Effector CD8-positive, alpha-beta T cell (primary cell): ENCODE measurements at places on chromosomes 11 and 22.

DNA sequence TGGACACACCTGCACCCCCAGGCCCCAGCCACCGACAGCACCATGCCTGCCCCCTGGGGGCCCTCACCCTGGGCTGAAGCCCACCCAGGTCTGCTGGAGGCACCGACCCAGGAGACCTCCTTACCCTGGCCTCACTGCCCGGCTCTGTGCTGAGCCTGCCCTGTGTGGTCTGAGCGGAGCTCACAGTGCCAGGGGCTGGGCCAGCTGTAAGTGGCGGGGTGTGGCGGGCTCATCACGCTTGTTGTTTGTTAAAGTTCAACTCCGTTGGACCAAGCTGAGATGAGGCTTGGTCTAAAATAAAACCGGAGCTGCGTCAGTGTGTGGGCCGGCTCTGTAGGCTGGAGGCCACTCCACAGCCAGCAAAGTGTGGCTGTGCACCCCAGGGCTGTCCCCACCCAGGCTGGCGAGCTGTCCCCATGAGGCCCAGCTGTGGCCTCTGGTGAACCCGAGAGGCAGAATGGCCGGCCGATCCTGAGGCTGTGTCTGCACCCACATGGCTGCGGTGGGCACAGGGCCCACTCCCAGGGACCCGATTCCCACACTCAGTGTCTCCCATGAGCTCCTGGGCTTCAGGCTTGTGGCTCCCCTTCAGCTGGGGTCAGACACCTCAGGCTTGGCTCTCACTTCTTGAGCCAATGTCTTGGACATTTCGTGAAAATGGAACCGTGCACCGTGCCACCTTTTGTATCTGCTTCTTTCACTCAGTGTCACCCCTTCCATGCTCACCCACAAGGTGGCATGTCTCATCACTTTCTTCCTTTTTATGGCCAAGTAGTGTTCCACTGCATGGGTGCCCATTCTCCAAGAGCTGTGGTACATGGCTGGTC lies 137.9 kb downstream of the CTTN start:
- no peak for DNase-seq

DNA sequence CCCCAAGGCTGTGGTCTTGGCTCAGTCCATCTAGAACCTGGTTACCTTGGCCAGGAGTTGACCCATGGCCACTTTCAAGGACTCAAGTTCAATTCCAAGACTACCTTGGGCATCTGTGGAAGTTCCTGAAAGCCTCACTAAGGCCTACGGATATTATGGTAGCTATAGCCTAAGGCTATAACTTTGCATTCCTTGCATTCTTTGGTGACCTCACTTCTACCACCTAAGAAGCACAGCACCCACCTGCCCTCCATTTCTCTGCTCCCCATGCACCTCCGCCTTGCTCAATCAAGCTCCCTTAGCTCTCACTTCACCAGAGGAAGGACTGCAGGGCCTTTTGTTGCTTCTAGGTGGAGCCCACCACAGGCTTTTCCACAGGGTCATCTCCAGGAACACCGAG lies 50.3 kb upstream of the GALNT18 start:
- no peak for DNase-seq

GRCh38 chr22:24416611-24417010 lies 10.8 kb upstream of the ADORA2A start:
- no peak for DNase-seq

GRCh38 chr11:70908223-70908622 lies 344.2 kb downstream of the SHANK2 start:
- no peak for DNase-seq

- no peak for DNase-seq
Measured at GRCh38 chr11:80214413-80214812, 773.6 kb upstream of the TENM4 start.

DNA sequence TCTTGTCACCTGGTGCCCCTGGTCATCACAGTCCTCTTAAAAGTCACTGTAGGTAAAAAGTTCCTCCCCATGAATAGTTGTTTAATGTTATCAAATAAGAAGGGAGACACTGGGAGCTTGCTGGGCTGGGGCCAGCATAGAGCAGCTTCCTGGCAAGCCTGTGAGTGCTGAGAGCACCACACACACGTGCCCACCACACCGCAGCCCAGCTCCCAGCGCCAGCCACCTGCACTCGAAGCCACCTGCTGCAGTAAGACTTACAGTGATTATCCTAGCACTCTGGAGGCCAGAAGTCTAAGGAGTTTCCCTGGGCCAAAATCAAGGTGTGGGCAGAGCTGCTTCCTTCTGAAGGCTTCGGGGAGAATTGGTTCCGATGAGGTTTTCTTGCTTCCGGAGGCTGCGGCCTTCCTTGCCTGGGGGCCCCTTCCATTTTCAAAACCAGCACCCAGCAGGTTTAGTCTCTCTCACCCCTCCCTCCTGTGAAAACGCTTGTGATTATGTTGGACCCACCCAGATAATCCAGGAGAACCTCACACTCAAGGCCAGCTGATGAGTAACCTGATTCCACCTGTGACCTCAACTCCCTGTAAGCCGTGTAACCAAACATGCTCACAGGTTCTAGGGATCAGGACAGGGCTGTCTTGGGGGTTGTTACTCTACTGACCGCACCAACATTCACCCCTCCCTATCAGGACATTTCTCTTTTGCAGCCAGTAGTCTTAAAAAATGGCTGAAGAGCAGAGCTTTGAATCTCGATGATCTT lies 687.2 kb downstream of the TBC1D22A start:
- no peak for DNase-seq
